Stimulated activated naive CD8-positive, alpha-beta T cell treated with anti-CD3 and anti-CD28 coated beads, Interleukin-15, Interleukin-2, amounts not matched to agents 100 U/mL and 50 U/mL, for 24 hours (primary cell): ENCODE measurements at places on chromosomes 3 and 15.

DNA sequence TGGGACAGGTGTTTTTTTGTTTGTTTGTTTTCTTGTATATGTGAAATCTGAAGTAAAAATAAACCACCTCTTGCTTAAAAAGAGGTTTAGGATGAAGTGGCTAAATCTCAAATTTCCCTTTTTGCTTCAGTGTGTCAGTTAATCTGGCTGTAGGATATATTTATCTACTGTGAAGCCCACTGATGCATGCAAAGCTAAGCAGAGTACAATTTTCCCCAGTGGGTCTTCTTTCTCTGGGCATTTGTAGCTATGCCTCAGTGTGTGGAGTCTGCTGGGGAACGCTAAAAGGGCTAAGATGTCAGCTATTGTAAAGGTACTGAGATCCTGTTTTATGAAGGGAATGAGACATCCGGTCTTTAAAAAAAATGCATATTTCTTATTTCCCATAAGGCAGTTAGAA, 190.6 kb downstream of the TCF12 start:
- DNase-seq: no peak

DNA sequence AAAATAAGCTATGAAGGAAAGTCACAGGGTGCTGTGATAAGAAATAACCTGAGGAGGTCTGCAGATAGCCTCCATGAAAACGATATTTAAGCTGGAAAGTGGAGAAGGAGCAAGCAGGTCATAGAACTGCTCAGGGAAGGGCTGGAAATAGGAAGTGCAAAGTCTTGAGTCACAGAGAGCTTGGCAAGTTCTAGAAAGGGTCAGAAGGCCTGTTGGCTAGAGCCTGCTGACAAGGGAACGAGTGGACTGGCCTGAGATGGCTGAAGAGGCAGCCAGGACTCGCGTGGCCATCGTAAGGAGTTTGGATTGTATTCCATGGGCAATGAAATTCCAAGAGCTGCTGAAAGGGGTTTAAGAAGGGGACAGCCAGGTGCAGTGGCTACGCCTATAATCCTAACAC, 64.7 kb upstream of the IL12A start:
- no peak for DNase-seq

GRCh38 chr3:157393113-157393512, 43.5 kb upstream of the PTX3 start:
- DNase-seq: no peak

GRCh38 chr3:78322780-78323179, 1282.9 kb downstream of the ROBO2 start:
- DNase-seq: no peak

DNA sequence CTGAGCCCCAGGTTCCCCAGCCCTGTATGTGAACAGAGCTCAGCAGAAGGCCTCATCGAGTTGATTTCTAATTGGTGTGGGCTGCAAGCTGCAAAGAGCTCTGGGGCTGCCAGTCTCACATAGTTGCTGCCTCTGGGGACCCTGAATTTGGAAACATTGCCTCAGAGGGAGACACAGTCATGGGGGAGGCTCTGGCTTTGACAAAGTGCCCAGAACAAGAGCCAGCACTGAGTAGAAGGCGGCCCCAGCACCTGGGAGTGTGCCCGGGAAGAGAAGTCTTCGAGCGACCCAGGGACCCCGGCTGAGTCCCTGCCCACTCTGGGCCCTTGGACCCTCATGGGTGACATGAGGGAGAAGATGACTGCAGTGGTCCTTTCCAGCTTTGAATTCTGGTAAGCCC, 7.3 kb downstream of the NTRK3 start:
- DNase-seq: no peak

DNA sequence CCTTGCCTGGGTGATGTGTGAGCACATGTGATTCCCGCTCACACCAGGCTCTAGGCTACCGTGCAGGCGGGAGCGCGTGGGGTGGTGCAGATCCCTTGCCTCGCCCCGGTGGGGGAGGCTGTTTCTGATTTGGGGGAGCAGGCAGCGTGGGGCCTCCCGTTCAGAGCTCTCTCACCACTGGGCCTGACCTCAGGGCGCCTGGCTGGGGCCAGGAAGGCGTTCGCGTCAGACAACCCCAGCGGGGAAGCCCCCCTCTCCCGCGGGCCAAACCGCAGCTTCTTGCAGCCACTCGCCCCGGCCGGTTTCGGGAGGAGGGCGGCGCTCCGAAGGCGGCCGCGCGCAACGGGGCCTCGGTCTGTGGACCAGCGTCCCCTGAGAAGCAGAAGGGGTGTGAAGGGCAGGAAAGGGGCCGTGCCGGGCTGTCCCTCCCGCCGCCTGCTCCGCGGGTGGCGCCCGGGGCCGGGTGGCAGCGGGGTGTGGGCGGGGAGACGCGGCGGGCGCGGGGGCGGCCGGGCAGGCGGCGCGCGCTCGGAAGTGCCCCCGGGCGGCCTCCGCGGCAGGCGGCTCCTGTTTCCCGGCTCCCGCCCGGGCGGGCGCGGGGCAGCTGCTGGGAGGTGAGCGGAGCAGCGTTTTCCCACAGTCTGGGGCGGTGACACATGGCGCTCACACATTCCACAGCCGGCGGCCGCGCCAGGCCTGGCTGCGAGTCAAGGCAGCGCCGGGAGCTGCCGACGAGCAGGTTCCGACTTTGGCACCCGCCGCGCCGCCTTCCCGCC, 65.1 kb upstream of the HES1 start:
- peak; percentile 88 for DNase-seq

- DNase-seq: no peak
Measured at GRCh38 chr3:38662544-38662943, 13.1 kb upstream of the SCN5A start.

GRCh38 chr3:117346901-117347300, 637.3 kb downstream of the TUSC7 start:
- no peak for DNase-seq

DNA sequence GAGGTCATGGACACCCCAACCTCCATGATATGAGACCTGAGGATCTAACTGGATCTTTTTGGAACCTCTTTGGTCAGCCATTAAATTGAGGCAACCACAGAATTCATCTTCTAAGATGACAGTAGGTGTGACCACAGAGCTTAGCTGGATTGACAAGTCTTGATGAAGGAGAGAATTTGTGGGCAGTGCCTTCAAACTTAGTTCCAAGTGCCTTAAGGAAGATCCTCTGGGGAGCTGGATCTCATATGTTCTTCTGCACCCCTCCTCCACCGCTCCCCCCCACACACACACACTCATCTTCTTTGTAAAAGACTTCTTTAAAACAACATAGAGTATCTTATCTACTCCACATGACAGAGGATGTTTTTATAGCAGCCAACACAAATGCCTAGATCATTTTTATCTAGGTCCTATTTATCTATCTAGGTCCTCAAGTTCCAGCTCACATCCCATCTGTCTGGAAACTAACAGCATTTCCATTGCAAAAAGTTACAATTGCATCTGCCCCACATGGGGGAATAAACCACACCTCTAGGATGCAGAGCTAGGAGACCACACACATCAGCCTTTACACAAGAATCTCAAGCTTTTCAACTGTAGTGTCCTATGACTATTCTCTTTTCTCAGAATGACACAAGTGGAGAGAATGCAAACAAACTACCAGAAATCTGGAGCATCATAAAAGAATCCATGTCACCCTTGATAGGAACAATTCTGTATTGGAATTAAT, 37.4 kb downstream of the WWTR1 start:
- no peak for DNase-seq
